ENCODE measurements at places on chromosomes 2 and 18.

- DNase-seq, result no peak
Measured at GRCh38 chr2:191064590-191064989, 50.6 kb upstream of the STAT1 start.

DNA sequence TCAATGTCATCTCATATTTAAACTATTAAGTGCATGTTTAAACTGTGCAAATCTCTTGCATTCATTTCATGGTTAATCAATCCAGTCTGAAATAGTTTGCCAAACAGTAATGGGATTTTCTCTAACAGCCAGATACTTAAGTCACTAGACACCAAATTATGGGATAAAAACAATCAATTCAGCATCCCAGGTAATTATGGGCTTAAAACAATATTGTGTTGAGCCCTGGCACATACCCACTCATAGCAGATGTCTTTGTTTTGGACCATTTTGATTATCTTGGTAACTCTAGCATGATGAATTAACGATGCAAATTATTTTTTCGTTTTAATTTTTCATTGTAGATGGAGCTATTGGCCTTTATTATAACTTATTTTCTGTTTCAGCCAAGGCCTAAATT, 118.5 kb upstream of the CD302 start:
- no peak for DNase-seq

DNA sequence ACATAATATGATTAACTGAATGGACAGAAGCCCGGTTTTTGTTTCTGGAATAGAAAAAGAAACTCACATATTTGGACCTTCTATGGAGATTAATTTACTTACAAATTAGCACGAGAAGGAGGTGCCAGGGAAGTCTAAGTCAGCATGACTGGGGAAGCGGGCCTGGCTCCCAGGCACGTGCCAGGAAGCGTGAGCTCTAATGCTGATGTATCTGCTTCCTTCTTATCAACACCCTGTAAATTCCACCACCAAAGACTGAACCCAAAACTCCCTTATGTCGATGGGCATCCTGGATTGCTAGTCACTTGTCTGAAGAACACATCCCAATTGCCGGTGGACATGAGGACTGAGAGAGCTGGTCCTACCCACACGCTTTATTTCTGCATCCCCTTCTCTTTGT, 134.5 kb downstream of the GALNT14 start:
- no peak for DNase-seq

DNA sequence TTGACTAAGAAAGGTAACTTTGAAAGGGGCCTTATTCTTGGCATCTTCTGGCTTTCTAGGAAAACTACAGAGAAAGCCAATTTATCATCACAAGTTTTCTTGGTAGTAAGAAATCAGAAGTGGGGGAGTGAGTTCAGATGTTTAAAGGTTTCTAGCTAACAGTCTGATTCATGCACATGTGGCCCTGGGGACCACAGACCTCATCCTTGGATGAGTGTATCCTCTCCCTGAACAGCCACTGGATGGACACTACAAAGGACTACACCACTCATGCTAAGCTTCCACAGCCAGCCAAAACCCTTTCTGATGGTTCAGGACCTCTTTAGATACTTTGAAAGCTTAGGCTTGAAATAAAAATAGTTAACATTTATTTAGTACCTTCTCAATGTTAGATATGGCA, 218.3 kb upstream of the STK17B start:
- no peak for DNase-seq

- no peak for DNase-seq
Measured at GRCh38 chr2:109171444-109172334, 42.7 kb downstream of the SH3RF3 start.

GRCh38 chr2:168712053-168712452, 90.4 kb upstream of the NOSTRIN start:
- DNase-seq, result peak; percentile 19

GRCh38 chr2:96528700-96529375, 7.7 kb upstream of the ARID5A start:
- no peak for DNase-seq
